ENCODE measurements at places on chromosomes 6 and 20. TPM values are rescaled to one million over a fixed set of nuclear protein-coding genes. Genes with fewer than 3 reads are reported as not detected.

CPXM1 gene
- total RNA-seq = 10.2 TPM

- H3K4me1 ChIP-seq = no peaks in the 10 kb centered on the region
- DNase-seq = no peak
- H3K36me3 ChIP-seq = no peaks in the 10 kb centered on the region
- no peaks in the 10 kb centered on the region for H3K27me3 ChIP-seq
Measured at GRCh38 chr20:8933381-8933807, 135.5 kb upstream of the PLCB4 start.

HRH3 gene
- not detected for total RNA-seq

DNA sequence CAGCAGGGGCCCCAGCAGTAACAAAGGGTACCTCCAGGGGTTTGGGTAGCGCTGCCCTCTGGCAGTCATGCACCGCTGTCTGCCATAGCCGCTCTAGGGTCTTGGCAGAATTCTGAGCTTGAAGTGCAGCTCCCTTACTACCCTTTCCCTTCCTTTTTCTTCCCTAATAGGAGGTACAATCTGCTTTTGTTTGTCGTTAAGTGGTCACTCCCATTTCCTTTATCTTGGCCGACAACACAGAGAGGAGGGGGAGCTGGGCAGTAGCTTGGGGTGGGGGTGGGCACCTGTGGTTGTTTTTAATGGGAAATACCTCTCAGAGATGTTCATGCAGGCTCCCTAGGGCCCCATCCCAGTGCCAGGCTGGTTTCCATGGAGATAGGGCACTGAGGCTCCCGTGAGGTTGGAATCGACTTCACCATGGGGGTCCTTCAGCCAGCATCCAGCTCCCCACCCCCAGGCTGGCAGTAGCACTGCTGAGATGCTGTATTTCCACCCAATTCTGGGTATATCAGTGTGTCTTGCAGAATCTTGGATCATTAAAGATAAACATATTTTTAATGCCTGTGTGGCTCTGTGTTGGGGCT is 18.6 kb downstream of the CCDC167 start:
- no peaks in the 10 kb centered on the region for H3K4me1 ChIP-seq
- H3K27ac ChIP-seq = no peak overlapping the region
- H3K36me3 ChIP-seq = peaks cover 80% of the 10 kb centered on the region
- DNase-seq = no peak
- H3K27me3 ChIP-seq = no peaks in the 10 kb centered on the region

- H3K4me3 ChIP-seq = peak overlapping the region; percentile 20
- no peaks in the 10 kb centered on the region for H3K27me3 ChIP-seq
- peaks cover 22% of the 10 kb centered on the region for H3K4me1 ChIP-seq
- H3K36me3 ChIP-seq = no peaks in the 10 kb centered on the region
Measured at GRCh38 chr6:167699141-167699931, 127.4 kb upstream of the AFDN start.

C20orf141 gene
- not detected for total RNA-seq

- no peaks in the 10 kb centered on the region for H3K4me1 ChIP-seq
- DNase-seq = no peak
- no peaks in the 10 kb centered on the region for H3K27me3 ChIP-seq
- no peak overlapping the region for H3K4me3 ChIP-seq
- H3K27ac ChIP-seq = no peak overlapping the region
Measured at GRCh38 chr6:24257282-24257681, 100.6 kb downstream of the DCDC2 start.

GRCh38 chr6:101777646-101778045 is 384.1 kb downstream of the GRIK2 start:
- H3K27ac ChIP-seq = no peak overlapping the region
- H3K4me1 ChIP-seq = no peaks in the 10 kb centered on the region
- H3K36me3 ChIP-seq = no peaks in the 10 kb centered on the region
- DNase-seq = no peak

DNA sequence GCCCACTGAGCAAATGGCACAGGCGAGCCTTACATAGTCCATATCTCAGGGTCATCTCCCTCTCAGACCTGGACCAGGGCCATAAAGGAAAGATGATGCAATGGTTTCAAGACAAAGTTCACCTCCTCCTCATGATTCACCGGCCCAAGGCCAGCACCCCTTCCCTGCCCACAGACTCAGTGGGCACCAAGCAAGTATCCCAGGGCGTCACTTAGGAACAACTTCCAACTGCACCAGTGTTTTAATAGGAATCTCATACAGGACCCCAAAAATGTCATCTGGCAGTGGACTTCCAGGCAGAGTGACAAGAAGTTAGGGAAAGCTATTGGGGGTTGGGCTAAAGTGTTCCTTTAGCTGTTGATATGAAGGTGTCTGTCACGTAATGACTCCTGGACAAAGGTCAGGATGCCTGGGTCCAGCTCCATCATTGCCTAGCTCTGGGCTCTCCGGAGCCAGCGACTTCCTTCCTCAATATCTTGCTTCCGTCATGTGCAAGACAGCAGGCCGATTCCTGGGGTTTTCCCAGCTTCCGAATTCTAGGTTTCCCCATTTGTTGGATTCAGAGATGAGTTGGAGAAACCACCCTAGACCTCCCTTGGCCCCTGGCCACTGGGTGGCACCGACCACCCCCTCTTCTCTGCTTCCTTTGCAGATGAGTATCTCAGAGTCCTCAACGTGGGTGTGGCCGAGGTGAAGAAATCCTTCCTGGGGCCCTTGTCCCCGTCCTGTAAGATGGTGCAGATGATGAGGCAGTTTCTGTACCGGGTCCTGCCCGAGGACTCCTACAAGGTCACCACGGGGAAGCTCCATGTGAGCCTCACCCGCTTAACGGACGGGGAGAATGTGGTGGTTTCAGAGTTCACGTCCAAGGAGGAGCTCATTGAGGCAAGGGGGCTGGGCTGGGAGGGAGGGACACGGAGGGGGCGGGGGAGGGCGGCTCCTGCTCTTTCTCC is 21.1 kb downstream of the PNPLA1 start:
- H3K36me3 ChIP-seq = no peaks in the 10 kb centered on the region
- H3K4me3 ChIP-seq = no peak overlapping the region
- peaks cover 11% of the 10 kb centered on the region for H3K4me1 ChIP-seq
- peaks cover 5% of the 10 kb centered on the region for H3K27me3 ChIP-seq
- H3K27ac ChIP-seq = no peak overlapping the region

DNA sequence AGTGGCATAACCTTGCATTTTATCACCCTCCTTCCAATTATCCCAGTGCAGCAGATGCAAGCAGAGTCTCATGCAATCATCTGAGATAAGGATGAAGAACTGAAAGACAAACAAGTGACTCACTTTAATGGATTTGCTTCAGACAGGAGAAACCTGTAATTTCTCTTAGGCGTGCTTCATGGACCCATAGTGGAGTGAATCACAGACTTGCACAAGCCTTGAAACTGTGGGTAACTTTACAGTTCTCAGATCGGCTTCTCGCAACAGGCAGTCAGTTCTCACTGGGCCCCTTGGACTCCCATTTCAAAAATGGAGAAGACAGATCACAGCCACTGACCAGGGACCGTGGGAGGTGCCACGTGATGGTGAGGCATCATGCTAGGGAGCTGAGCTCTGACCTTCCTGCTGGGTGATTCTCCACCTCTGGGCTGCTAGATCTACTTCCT is at the start of gene ADGRF4:
Gene ADGRF4, plus strand, starts transcription at position 239 of the 446 bp plus-strand sequence. CDS start 8,666 bp downstream, outside the sequence.
- H3K27me3 ChIP-seq = no peaks in the 10 kb centered on the region
- H3K27ac ChIP-seq = no peak within 1 kb of the TSS
- DNase-seq = no peak
- H3K36me3 ChIP-seq = no peaks in the 10 kb centered on the region
- H3K4me3 ChIP-seq = no peak within 1 kb of the TSS
- H3K4me1 ChIP-seq = no peaks in the 10 kb centered on the region

- DNase-seq = no peak
- no peaks in the 10 kb centered on the region for H3K4me1 ChIP-seq
- H3K4me3 ChIP-seq = no peak overlapping the region
- H3K36me3 ChIP-seq = no peaks in the 10 kb centered on the region
- no peak overlapping the region for H3K27ac ChIP-seq
Measured at GRCh38 chr20:24755411-24755922, 193.6 kb upstream of the CST7 start.

GRCh38 chr20:33124994-33125393 is 43.0 kb upstream of the BPIFA2 start:
- peaks cover 8% of the 10 kb centered on the region for H3K4me1 ChIP-seq
- H3K27me3 ChIP-seq = no peaks in the 10 kb centered on the region
- no peaks in the 10 kb centered on the region for H3K36me3 ChIP-seq
- H3K4me3 ChIP-seq = no peak overlapping the region

C20orf202 gene
- total RNA-seq = 2.1 TPM

- no peak overlapping the region for H3K27ac ChIP-seq
- H3K36me3 ChIP-seq = no peaks in the 10 kb centered on the region
- H3K4me3 ChIP-seq = no peak overlapping the region
Measured at GRCh38 chr6:18078866-18079265, 43.6 kb downstream of the NHLRC1 start.

- H3K4me3 ChIP-seq = no peak overlapping the region
- H3K36me3 ChIP-seq = no peaks in the 10 kb centered on the region
- no peak overlapping the region for H3K27ac ChIP-seq
Measured at GRCh38 chr6:119544325-119545175, 195.0 kb upstream of the MAN1A1 start.

GRCh38 chr6:151763938-151764680 is 43.4 kb upstream of the ESR1 start:
- H3K36me3 ChIP-seq = no peaks in the 10 kb centered on the region
- peak overlapping the region; percentile 43 for H3K4me3 ChIP-seq
- peaks cover 8% of the 10 kb centered on the region for H3K4me1 ChIP-seq
- H3K27ac ChIP-seq = peak overlapping the region; percentile 42
- DNase-seq = peak; percentile 95

LAMA2 gene
- total RNA-seq = 49.6 TPM

DNA sequence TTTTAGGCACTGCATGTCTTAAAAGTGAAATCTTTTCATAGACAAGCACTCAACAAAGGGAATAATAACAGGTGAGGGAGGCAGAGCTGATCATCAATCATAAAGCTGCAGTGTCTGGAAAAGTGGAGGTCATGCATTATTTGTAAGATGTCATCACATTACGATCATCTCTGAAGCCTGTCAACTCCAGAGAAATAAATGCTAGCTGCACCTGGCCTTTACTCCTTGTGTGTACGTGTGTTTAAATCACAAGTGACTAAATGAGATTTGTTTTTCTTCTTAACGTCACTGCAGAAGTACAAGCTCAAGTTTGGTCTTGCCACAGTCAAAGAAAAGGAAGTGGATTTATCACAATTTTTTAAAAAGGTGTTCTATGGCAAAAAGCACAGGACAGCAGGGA is 275.5 kb upstream of the SGK1 start:
- no peak overlapping the region for H3K4me3 ChIP-seq
- H3K27me3 ChIP-seq = no peaks in the 10 kb centered on the region
- no peaks in the 10 kb centered on the region for H3K4me1 ChIP-seq
- DNase-seq = no peak

Data from lower lobe of right lung (tissue), 2 donors.